ENCODE measurements at places on chromosomes 5 and 9.

DNA sequence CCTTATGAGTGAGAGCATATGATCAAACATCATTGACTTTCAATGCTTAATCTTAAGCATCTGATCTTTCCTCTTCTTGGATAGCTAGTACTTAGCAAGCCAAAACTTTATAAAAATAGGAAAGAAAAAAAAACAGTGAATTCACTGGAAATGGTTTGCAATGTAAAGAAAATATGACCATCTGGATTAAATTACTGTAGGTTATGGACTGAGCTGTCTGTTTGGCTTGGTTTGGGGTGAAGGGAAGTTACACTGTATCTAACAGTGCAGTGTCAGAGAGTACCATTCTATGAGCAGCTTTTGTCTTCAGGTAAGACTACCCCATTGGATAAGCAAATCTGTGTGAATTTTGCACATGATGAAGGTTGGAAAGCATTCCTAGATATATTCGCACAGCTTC lies 151.4 kb downstream of the TLE1 start:
- DNase-seq, result no peak

- DNase-seq, result no peak
Observed at GRCh38 chr9:101093620-101094019, 65.1 kb downstream of the PLPPR1 start.

GRCh38 chr5:41796061-41796460 lies 74.2 kb downstream of the OXCT1 start:
- peak; percentile 10 for DNase-seq

DNA sequence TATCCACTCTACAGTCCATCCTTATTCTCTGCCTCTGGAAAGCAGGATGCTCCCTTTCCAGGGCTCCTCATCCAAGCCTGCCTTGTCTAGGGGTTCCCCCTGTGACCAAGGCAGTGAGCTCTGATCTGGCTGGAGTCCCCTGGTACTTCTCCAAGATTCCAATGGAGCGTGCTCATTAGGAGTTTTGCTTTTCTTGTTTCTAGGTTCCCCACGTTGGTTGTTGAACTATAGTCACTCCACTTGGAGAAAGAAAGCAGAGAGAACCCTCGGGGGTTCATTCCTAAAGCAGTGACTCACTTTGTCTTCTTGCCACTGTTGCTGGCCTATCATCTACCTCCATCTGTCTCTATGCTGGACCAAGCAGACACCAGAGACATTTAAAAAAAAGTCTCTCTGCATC lies 192.6 kb downstream of the TLE4 start:
- DNase-seq, result peak; percentile 96

GRCh38 chr9:104896131-104896530 lies 31.8 kb downstream of the ABCA1 start:
- peak; percentile 15 for DNase-seq

DNA sequence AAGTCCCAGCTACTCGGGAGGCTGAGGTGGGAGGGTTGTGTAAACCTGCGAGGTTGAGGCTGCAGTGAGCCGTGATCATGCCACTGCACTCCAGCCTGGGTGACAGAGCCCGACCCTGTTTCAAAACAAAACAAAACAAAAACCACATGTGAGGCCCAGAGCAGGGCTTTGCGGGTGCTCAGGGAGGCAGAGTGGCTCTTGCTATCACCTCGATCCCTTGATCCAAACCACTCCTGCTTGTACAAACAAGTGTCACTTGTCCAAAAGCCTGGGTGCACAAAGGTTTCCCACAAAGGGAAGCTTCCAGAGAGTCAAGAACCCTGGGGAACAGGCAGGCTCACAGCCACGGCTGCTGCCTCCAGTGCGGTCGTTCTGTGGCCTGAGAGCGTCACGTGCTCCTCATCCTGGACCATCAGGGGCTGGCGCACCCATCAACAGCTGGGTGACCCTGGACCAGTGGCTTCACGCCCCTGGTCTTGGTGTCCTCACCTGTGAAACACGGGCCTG lies 162.7 kb downstream of the C9orf50 start:
- peak; percentile 65 for DNase-seq

GRCh38 chr5:24691074-24691473 lies 46.3 kb upstream of the CDH10 start:
- DNase-seq, result no peak

DNA sequence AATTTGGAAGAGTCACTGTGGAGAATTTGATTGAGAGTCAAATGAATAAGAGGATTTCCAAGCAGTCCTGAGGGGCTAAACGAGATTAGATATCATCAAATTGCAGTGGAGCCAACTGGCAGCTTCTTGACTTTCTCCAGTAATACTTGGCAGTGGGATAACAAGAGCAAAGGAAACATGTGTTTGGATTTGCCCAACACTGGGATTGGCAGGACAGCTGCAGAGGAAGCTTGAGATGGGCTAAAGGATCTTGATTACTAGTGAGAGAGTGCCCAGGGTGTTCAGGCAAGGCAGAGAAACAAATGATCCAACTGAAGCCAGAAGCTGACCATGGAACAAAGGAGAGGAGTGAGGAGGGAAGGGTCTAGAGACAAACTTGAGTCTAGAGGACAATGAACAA lies 356.0 kb upstream of the ISL1 start:
- no peak for DNase-seq

DNA sequence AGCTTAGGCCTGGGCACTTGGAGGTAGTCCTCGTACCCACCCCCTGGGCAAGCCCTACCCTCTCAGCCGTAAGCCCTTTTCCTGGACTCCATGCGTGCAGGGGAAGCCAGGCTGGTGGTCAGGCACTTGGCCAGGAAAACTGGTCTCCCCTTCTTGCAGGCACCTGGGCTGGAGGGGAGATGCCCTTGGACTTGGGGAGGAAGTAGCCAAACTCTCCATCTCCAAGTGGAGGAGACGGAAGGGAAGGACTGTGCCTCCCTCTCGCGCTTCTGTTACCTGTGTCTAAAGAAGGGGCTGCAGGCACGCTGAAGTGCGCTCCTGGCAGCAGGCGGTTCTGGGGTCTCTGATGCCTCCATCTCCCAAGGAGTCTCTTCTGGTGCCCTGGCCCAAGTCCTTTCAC lies 283.9 kb downstream of the PBX3 start:
- no peak for DNase-seq

GRCh38 chr5:111765613-111766571 lies 8.9 kb upstream of the NREP start:
- DNase-seq, result no peak

DNA sequence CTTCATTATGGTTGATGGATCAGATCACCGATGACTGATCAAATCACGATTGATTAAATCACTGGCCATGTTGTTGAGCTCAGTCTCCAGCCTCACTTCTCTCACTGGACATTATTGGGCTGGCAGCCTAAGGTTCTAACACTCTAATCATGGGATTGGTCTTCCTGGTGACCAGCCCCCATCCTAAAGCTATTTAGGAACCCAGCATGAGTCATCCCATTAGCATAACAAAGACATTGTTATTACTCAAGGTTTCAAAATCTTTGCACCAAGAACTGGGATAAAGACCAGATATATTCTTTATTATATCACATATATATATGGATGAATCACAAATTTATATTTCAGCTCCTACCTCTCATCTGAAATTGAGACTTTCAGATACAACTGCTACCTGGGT lies 272.1 kb upstream of the IL12B start:
- no peak for DNase-seq

DNA sequence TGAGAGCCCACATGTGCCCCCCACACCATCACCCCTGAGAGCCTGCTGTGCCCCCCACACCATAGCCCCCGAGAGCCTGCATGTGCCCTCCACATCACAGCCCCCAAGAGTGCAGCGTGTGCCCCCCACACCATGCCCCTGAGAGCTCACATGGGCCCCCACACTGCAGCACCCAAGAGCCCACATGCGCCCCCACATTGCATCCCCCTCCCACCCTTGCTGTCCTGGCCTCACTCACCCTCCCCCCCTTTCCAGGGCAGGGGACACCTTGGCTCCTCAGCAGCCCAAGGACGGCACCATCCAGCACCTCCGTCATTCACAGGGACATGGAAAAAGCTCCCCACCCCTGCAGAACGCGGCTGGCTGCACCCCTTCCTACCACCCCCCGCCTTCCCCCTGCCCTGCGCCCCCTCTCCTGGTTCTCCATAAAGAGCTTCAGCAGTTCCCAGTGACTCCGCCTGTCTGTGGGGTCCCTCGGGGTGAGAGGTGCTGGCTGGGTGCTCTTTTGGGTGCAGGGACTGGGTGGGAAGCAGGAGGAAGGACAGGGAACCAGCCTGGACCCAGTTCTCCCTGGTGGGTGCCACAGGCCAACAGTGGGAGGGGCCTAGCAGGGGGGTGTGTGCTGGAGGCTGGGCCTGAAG lies 5.0 kb downstream of the LCN1 start:
- DNase-seq, result no peak

DNA sequence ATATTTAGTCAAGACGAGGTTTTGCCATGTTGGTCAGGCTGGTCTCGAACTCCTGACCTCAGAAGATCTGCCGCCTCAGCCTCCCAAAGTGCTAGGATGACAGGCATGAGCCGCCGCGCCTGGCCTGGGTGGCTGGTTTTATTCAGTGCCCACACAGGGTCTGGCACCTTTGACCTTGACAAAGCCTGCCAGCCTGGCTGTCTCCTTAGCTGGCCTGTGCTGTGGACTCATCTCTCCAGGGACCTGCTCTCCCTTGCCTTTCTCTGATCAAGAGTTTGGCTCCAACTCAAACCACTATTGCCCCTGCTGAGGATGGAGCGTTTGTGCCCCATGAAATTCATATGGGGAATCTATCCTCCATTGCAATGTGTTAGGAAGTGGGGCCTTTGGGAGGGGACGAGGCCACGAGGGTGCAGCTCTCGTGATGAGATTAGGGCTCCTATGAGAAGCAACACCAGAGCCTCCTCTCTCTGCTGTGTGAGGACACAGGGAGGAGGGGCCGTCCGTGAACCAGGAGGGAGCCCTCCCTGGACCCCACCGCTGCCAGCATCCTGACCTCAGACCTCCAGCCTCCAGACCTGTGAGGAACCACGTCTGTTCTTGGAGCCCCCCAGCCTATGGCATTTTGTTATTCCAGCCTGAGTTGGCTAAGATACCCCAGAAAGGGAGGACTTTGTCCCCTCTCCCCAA lies 45.0 kb downstream of the MRPL36 start:
- DNase-seq, result no peak

- DNase-seq, result no peak
Observed at GRCh38 chr9:70765946-70766345, 351.5 kb upstream of the KLF9 start.

- no peak for DNase-seq
Observed at GRCh38 chr9:81335879-81336421, 353.4 kb downstream of the TLE1 start.

- DNase-seq, result no peak
Observed at GRCh38 chr5:16799796-16800195, 136.3 kb downstream of the MYO10 start.

DNA sequence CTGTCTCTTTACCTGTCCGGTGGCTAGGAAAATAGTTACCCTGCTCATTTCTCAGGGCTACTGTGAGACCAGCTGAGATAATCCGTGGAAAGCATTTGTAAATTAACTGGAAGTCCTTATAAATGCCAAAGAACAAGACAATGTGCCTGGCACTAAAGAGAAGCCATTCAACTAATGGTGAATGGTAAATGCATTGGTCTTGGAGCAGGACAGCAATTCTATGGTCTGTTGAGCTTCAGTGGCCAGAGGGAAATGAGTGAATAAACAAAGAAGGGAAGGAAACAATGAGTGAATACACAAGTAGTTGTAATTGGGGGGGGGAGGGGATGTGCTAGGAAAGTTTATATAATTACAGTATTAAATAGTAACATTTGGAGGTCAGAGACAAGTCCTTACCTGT lies 353.6 kb downstream of the SEMA5A start:
- no peak for DNase-seq

GRCh38 chr5:65199993-65200675 lies 281.6 kb downstream of the ADAMTS6 start:
- DNase-seq, result peak; percentile 73

GRCh38 chr5:172147857-172148256 lies 40.2 kb downstream of the STK10 start:
- no peak for DNase-seq

GRCh38 chr9:98576354-98576753 lies 132.4 kb downstream of the GABBR2 start:
- DNase-seq, result no peak

GRCh38 chr5:69367697-69368279 lies 1.5 kb downstream of the AK6 start:
- no peak for DNase-seq

DNA sequence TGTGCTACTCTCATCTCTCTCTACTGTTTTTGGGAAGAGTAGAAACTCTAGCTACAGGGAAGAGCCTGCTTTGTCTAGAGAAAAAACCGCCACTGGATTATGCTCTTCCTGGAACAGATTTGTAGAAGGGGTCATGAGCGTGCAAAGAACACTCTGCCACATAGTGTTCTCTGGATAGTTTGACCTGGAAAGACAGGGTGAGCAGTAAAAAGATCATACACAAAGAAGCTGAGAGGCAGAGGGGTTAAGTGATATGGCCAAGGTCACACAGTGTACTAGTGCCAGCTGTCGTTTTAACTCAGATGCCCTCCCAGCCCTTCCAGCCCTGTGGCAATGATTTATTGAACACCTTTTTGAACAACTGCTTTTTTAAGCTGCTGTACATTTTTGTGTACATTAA lies 182.2 kb downstream of the NNT start:
- DNase-seq, result no peak

DNA sequence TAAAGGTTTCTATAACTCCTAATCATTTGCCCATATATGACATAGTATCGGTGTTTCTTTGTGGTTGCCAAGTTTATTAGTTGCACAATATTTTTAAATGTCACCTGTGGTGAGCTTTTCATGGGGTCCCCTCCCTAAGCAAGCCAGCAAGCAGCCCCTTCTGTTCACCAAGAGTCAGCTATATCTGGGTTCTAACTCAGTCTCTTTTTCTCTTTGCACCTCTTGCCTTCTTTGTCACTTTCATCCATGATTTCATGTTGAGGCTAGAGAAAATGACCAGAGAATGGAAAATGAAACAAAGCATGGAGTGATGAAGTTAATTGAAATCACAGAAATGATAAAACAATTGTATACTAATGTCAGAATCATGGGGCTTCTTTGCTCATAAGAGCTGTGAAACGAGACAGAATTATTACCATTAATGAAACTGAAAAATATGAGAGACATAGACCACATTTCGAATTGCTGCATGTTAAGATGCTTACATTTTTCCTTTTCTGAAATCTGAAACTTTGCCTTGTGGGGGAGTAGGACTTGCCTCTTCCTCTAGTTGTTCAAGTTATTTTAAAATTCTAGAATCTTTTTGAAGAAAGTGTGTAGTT lies 75.7 kb downstream of the CAMK4 start:
- no peak for DNase-seq

GRCh38 chr5:150640311-150641005 lies at the start of gene SYNPO:
SYNPO (plus strand) TSS chr5:150640660; CDS start chr5:150648276, 7,616 bp downstream.
- DNase-seq, result peak; percentile 86

GRCh38 chr9:131697908-131698617 lies 41.8 kb downstream of the RAPGEF1 start:
- no peak for DNase-seq

- DNase-seq, result no peak
Observed at GRCh38 chr5:75729321-75729720, 12.1 kb upstream of the POC5 start.

Measured in choroid plexus epithelial cell (primary cell).